CD14-positive monocyte (primary cell): ENCODE measurements at places on chromosomes 3 and 15.

GRCh38 chr3:188369526-188369925 is 215.6 kb downstream of the LPP start:
- DNase-seq: no peak

DNA sequence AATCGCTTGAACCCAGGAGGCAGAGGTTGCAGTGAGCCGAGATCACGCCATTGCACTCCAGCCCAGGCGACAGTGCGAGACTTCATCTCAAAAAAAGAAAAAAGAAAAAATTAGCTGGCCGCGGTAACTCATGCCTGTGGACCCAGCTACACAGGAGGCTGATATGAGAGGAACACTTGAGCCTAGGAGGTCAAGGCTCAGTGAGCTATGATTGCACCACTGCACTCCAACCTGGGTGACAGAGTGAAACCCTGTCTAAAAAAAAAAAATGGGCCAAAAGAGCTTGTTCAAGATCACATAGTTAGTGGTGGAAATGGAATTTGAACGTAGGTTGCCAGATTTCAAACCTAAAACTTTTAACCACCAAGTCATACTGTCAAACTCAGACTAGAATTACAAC is 46.2 kb upstream of the PPP4R2 start:
- DNase-seq: no peak

DNA sequence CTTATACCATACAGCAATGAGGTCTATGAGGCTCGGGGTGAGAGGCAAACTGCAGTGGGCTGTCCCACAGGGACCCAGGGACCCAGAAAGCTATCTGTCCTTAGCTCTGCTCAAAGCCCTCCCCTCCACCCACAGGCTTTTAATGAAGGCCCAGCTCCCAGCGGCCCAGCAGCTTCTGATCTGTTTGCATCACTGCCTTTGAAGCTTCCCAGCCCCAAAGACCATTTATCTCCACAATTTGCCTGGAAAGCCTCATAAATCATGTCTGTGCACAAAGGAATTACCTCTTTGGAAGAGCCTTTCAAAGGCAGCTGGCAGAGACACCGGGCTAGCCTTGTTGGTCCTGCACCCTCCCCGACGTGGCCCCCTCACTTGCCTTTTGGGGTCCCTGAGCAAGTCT is 123.9 kb downstream of the RAB11A start:
- DNase-seq: no peak

DNA sequence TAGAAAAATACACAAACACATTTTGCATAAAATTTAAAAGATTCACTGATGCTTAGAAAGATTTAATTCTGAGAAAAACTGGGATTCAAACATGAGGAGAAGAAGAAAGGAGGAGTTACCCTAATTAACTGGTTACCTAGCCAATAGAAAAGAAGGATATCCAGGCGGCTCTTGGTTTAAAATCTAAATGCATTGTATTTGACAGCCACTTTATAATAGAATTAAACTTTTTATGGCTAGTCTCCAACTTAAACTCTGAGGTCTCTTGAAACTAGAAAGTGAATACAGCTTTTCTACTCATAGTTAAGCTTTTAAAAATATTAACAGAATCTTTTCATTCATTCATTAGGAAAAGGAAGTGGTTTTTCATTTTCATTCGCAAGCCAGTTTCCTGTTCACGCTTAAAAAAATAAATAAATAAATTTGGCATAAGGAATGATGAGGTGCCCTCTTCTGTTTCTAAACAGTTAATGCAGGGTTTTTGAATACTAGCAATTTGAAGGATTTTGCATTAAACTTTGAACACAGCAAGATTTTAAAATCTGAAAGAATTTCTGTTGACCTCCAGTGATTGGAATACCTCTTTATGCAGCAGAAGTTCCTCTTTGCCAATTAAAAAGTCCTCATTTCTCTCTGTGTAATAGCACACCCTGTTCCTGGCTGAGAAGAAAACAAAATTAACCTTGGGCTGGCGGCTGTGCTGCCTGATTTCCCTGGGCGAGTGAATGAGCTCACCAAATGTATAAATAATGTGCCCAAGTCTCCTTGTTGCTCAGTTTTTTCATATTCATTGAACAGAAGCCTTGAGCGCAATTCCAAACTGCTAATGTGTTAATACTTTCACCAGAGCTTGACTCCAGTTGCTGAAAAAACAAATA is 105.1 kb downstream of the ZMAT3 start:
- no peak for DNase-seq

GRCh38 chr3:89783341-89783927 is 676.0 kb downstream of the EPHA3 start:
- no peak for DNase-seq

- DNase-seq: no peak
Observed at GRCh38 chr3:170331143-170331542, 26.4 kb upstream of the SKIL start.

DNA sequence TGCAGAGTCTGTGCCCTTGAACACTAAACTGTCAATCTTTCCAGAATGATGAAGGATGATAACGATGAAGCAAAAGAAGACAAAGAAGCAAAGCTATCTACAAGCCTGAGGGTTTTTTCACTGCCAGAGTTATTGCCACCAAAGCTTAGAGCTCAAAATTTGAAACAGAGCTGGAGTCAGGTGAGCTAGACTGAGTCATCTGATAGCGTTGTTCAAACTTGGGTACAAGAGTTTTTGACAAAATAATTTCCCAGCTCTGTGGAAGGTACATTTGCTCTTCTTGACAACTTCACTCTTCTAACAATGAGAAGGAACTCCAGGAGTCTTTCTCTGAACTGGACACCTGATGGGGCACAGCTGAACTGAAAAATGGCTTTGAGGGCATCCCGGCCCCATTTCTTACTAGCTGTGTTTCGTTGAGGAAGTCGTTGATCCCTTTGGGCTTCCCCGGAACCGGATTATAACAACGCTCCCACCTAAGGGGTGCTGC is 715 bp downstream of the MCCC1 start:
- DNase-seq: no peak

DNA sequence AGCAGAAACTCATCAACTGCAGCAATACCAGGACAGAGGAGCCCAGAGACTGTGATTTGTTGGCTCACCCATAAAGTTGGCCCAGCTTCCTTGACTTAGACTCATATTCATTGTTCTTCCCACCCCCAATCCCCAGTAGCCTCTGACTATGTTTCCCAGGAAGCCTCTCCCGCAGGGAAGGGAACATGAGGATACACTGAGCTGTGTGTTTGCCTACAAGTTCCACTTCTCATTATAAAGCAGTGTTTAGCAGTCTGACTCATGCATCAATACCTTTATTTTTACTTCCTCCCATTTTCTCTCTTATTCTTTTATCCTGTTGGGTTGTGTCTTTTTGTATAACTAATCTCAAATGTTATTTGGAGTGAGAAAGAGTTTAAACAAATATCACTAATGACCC is 111.6 kb upstream of the PHLDB2 start:
- DNase-seq: no peak

DNA sequence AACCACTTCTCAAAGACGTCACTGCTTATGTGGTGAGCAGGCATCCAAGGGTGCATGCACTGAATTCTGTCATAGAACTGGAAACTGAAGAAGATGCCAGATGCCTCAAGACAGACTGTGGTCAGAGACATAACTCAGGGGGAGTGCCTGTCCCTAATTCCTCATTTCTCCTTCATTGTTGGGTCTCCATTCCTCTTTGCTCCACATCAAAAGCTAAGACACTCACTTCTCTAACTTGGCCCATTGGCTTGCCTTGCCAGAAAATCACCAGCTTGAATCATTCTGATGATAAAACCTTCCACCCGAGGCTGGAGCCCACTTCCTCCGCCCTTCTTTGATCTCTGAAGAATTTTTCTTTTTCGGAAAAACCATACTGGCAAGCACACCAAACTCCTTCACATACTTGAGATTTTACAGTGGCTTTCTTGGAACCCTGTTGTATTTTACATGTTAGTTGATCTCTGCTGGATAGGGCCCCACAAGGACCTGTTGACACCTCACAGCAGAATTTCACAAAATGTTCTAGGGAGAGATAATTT is 69.9 kb downstream of the COL8A1 start:
- DNase-seq: no peak

DNA sequence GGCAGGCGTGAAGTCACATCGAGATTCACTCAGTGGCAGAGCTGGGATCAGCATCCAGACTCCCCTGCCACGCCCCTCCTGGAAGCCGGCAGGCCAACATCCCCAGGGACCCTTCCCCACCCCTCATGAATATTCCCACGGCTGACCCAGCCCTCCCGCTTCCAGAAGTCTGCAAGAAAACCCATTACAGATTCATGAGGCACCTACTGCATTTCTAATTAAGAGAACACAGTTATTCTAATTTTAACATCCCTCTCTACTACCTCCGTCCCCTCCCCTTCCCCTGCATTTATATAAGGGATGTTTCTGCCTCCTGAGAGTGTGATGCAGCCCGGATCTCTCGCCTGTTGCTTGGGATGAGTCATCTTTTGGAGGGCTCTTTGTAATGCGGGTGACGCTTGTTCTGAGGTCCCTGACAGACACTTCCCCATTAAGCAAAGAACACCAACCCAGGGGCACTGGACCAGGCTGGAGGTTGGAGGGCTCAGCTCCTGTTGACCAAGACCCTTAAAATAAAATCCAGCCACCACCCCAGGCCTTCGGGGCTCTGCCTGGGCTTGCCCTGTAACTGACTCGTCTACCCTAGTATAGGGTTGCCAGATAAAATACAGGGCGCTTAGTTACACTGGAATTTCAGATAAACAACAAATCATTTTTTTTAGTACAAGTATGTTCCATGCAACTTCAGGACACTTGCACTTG is 118.7 kb downstream of the NUP210 start:
- peak; percentile 67 for DNase-seq

DNA sequence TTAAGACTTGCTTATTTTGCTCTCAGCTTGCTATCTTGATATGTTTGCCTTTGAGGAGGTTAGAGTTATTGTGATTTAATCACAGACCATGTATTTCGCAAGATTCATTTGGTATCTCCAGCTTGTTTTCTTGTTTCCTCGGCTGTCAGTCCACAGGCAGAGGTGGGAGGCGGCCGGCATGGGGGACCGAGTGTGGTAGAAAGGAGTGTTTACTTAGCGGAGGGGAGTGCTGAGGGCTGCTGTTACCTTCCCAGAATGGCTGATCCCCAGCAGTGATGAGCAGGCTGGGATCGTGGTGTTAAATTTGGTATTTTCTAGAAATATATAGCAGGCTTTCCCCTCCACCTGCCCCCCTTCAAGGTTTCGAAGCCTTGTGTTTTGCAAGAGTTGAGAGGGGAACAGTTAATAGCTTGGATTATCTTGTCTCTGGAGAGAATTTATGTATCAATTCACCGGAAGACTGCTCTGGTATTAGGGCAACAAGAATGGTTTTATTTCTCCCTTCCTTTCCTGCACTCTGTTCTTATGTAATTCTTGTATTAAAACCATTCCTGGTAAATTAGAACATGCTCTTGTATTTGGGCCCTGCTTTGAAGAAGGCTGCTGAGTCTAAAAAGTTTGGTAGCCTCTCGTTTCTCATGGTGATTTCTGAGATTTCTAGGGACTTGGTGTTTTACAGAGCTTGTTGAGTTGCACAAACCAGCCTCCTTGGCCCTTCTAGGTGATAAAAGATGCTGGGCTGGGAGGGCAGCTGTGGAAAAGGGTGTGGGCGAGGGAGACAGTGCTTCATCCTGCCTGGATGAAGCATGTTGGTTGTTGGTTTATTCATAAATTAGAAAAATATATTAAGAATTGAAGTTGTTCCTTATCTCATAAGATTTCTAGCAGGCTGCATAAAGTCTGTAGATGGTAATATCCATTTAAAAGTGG is 151.4 kb downstream of the IGF1R start:
- DNase-seq: no peak

DNA sequence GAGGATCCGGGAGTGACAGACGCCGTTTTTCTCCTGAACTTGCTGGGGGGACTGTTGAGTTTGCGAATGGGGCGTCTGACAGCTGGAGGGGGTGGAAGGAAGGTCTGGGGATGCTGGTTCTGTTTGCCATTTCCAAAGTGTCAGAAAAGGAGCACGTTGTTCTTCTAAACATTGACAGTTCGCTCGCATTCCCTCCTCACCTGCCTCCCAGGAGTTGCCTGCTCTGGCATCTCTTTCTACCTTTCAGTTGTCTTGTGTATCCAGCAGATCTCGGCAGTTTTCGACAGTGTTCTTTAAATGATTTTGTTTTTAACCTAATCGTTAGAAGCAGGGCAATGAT is 829 bp downstream of the SELENOT start:
- no peak for DNase-seq

DNA sequence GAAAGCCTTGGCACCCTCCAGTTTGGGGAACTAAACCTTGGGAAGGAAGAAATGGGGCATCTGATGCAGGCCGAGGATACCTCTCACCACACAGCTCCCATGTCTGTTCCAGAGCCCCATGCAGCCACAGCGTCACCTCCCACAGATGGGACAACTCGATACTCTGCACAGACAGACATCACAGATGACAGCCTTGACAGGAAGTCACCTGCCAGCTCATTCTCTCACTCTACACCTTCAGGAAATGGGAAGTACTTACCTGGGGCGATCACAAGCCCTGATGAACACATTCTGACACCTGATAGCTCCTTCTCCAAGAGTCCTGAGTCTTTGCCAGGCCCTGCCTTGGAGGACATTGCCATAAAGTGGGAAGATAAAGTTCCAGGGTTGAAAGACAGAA is 7.7 kb downstream of the MAP1A start:
- DNase-seq: no peak

- DNase-seq: no peak
Observed at GRCh38 chr3:105065895-105066839, 300.5 kb upstream of the ALCAM start.

- no peak for DNase-seq
Observed at GRCh38 chr3:130854208-130854864, 39.5 kb upstream of the ATP2C1 start.

DNA sequence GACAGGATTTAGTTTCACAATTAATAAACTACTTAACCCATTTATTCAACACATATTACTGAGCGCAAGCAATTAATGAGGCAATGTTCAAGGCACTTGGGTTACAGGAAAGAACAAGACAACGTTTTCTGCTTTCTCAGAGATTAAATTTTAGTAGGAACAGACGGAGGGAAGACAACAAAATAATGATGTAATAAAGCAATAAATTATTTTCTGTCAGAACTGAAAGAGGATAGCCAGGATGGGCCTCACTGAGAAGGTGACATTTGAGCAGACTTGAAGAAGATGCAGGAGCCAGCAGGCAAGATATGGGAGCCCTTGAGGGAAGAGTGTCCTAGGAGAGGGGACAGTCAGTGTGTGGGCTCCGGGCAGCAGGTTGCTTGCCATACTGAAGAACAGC is 11.3 kb upstream of the RPL14 start:
- no peak for DNase-seq

DNA sequence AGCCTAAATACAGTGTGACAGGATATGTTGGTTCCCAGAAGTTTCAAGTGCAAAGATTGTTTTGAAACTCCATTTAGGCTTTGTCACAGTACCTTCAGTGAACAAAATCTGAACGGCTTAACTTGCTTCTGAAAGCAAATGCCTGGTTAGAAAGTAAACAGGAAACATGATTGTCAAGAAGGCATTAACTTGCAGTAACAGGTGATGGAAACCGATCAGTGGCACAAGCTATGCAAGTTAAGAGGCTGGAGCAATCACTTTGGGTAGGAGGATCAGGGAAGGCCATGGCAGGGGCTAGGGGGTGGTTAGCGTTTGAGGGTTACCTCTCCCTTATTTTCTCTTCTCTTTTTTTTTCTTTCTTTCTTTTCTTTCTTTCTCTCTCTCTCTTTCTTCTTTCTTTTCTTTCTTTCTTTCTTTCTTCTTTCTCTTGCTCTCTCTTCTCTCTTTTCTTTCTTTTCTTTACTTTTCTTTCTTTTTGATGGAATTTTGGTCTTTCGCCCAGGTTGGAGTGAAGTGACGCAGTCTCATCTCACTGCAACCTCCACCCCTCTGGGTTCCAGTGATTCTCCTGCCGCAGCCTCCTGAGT is 2.4 kb downstream of the HYKK start:
- no peak for DNase-seq

- no peak for DNase-seq
Observed at GRCh38 chr15:74432968-74433591, 678 bp downstream of the SEMA7A start.

- DNase-seq: no peak
Observed at GRCh38 chr15:60228101-60228500, 169.7 kb downstream of the ANXA2 start.
